ENCODE measurements at places on chromosomes 7 and 10. TPM values are rescaled to one million over a fixed set of nuclear protein-coding genes. Genes with fewer than 3 reads are reported as not detected.
A peak's percentile ranks its signal among the peaks of the same experiment; 100 is the strongest.

Gene PYROXD2
- total RNA-seq = 8.6 TPM

DNA sequence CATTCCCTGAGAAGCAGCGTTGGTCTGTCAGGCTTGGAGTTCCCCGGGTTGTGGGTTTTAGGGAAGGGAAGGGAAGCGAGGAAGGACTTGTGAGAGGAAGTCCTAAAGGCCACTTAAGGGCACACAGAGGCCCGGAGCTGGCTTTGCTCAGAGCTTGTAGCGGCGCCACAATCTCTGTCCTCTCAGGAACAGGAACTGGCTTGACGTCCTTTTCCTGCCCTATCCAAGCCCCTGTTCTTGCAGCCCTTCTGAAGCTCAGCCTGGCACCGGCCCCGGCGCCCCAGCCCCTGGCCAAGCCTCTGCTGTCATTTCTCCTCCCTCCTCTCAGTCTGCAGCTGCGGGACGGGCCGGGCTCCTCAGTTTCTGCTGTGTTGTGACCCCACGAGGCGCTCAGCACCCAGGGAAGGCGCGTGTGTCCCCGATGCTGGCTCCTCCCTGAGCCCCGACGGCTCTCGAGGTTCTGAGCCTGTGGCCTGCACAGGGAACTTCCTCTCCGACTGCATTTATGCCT is at the start of gene GIMAP8:
Gene GIMAP8 (plus strand): TSS at position 140 of the 511 bp plus-strand sequence. CDS start 16,069 bp downstream, outside the sequence.
- no peak for DNase-seq

- DNase-seq = no peak
Observed at GRCh38 chr10:12797471-12798262, 203.8 kb downstream of the CCDC3 start.

- peak; percentile 17 for DNase-seq
Observed at GRCh38 chr10:126519992-126520391, 131.7 kb upstream of the ADAM12 start.

GRCh38 chr10:127423218-127423915 is 125.7 kb upstream of the NPS start:
- DNase-seq = no peak

DNA sequence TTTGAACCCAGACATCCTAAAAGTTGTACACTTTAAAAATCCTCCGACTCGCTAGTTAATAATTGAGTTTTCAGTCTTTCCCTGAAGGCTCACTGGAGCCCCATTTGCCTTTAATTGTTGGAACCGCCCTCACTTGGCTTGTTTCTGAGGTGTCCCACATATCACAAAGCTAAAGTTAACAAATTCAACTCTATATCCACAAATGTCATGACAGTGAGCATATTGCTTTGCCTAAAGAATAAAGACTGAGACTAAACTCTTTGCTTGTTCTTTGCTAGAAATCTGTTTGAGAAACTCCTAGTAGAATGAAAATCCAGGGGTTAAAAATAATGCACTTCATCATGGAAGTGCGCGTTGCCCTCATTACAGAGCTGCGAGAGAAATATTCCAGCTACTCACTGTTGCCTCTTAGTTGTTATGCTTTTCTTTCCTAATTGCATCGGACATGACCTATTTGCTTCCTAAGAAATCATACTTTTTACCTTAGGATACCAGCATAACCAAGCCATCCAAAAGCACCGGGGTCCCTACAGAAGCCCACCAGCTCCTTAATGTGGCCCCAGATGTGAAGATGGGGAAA is 752 bp downstream of the THSD7A start:
- no peak for DNase-seq

DNA sequence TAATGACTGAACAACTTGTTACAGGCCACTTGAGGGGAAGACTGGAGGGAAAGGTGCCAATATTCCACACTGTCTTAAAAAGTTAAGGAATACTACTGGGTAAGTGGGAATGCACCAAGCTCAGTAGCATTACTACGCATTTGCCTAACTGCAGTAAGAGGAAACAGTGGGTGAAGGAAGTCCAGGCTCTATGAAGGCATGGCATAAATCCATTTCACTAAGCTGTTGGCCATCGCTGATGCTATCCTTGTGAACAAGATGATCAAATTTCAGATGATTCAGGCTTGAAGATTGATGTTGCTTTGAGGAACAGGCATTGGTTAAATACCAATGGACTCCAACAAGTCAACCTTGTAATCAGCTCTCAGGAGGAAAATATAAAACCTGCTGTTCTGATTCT is 44.2 kb upstream of the TES start:
- no peak for DNase-seq

Data from WTC11 (cell line).